ENCODE measurements at places on chromosomes 6 and 20.

- DNase-seq = peak; percentile 86
Observed at GRCh38 chr20:59087829-59088433, 45.3 kb upstream of the PRELID3B start.

DNA sequence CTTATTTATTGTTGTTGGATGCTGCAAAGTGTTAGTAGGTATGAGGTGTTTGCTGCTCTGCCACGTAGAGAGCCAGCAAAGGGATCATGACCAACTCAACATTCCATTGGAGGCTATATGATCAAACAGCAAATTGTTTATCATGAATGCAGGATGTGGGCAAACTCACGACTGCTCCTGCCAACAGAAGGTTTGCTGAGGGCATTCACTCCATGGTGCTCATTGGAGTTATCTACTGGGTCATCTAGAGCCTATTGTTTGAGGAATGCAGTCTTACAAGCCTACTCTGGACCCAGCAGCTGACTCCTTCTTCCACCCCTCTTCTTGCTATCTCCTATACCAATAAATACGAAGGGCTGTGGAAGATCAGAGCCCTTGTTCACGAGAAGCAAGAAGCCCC is 12.1 kb downstream of the MICB start:
- DNase-seq = no peak

DNA sequence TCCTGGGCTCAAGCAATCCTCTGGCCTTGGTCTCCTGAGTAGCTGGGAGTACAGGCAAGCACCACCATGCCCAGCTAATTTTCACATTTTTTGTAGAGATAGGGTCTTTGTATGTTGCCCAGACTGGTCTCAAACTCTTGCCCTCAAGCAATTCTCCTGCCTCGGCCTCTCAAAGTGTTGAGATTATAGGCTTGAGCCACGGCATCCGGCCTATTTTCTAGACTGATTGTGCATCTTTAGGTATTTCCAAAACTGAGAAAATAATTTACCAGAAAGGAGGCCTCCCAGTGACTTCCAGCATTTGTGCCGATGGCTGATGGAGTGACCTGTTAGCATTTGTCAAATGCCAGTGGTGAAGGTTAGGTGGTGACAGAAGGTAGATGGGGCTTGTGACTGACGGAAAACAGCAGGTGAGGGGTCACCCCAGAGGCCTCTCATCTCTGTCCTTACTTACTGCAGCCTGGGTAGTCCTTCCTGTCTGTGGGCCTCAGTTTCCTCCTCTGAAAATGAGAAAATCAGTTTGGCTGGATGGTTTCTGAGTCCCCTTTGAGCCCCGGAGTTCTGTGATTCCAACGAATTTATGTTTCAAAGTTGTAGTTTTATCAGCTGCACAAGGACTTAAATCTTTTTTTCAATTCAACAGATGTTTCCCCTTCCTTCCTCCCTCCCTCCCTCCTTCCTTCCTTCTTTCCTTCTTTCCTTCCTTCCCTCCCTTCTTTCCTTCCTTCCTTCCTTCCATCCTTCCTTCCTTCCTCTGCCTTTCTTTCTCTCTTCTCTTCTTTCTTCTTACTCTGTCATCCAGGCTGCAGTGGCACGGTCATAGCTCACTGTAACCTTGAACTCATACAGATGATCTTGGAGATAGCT is 53.5 kb downstream of the TGM2 start:
- no peak for DNase-seq

DNA sequence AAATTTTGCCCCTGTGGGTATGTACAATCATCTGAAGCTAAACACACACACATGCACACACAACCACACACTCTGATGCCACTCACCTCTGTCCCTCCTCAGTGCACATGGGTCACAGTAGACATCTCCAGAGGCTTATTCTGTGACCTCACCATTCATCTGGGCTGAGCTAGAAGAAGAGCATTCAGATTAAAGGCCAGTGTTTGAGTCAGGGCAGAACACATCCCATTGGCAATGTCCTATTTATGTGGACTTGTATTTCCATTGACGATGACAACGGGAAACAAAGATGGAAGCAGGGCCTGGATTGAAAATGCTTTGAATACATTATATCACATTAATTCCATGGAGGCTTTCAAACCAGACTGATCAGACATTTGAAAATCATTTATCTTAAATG is 26.8 kb upstream of the SLC22A23 start:
- no peak for DNase-seq

GRCh38 chr20:58256842-58257241 is 28.4 kb upstream of the ANKRD60 start:
- no peak for DNase-seq

DNA sequence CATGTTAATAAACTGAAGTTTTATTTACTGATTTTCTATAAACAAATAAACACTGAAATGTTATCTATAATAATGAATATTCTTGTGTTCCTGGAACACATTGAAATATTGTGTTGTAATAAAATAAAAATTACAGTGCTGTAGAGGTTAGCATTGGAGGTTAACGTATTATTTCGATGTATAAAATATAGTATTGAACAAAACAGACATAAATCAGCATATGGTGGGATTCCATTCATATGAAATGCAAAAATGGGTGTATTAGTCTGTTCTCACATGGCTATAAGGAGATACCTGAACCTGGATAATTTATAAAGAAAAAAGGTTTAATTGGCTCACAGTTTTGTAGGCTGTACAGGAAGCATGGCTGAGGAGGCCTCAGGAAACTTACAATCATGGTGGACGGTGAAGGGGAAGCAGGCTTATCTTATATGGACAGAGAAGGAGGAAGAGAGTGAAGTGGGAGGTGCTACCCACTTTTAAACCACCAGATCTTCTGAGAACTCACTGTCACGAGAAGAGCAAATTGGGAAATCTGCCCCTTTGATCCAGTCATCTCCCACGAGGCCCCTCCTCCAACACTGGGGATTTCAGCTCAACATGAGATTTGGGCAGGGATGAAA is 24.6 kb upstream of the BMP6 start:
- DNase-seq = no peak

DNA sequence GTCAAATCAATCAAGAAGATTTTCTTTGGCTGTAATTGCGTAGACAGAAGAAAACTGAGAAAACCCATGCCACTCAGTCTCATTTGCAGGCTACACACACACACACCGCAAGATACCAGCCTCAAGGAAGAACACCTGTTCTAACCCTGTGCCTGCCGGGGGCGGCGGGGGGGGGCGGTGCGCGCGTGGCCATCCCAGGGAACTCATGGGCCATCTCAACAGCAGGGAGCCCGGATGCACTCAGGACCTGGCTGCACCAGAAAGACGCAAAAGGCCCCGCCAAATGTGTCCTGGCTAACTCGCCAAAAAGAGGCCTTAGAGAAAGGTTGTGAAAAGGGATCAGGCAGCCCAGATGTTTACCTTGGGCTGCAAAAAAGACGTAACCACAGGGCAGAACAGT is 2.1 kb downstream of the B3GAT2 start:
- no peak for DNase-seq

DNA sequence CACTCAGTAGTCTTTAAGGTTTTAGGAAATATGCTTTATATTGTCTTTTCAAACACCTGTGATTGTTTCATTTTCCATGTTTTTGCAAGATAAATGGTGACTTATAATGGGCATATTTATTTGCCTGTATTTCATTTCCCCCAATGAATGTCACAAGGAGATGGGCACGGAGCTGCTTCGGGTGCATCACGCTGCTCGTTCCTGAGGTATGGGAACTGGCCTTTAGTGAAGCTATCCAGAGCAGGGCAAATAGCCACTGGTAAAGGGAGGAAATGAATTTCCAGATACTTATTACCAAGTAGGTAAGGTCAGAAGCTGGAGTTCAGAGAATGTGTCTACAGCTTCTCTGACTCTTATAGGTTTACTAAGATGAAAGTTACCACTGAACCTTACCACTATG is 3.7 kb downstream of the POU3F2 start:
- DNase-seq = no peak

- no peak for DNase-seq
Observed at GRCh38 chr6:44061375-44062104, 65.7 kb downstream of the MRPL14 start.

DNA sequence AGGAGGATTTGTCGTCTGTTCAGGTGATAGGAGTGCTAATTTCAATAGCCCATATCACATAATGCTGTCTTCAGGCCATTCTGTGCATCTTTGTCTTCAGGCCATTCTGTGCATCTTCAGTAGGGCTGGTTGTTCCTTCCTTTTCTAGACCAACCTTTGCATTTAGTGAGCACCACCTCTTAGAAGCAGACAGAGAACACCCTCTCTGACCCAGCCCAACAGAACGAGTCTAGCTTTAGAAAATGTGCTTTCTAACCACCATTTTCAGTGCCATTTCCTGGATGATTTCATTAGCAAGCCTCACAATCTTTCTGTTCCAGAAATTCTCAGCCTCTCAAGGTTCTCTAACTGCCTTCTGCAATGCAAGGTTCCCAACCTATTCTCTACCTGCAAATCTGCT is 215.3 kb upstream of the KCNQ5 start:
- no peak for DNase-seq

DNA sequence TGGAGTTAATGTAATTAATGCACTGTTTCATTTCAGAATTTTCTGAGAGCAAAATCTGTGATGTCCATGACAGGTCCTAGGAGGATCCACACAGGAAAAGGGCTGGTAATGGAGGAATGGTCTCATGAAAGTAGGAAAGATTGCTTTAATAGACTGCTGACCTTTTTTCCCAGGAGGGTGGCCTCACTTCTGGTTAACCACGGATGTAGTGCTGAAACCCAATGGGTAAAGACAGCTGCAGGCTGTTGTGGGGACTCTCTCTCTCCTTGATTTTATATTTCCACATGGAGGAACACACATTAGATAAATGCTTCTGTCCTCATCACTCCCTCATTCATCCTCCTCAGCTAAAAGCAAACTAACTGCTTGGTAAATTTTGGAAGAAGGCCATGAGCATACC is 23.6 kb upstream of the RIPOR2 start:
- DNase-seq = no peak

GRCh38 chr6:2739335-2739734 is 11.4 kb downstream of the MYLK4 start:
- DNase-seq = no peak

DNA sequence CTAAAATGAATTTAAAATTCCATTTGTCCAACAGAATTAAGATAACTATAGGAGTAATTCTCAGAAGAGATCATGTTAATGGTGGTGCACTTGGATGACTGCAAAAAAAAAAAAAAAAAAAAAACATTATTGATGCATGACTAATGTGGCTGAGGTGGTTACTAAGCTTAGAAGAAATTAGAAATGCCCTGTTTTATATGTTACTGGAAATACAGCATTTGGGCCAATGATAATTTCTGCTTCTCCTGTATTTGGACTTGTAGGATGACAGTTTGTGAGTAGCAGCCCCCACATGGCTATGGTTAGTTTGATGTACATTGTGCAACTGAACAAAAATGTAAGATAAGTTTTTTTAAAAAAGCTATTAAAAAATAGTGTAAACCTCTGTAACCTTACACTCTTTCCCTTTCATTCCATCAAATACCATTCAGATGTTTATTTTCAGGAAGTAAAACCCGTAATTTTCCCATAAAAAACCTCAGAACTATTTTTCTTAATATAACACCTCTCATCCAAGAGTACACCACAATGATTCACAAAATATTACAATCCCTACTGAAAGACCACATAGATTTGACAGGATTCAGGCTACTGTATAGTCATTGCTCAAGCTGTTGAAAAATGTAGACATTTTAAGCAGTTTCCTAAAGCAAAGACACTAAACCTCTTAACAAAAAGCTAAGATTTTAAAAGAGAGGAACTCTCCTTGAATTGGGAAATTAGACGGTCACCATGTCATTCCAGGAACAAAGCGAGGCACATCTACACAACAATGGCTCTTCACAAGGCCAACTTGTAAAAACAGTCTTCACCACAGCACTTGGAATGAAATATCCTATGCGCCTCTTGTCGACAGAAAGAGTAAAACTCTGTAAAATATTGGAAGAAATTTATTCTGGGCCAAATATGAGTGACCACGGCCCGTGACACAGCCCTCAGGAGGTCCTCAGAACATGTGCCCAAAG is 83.0 kb downstream of the WDR27 start:
- no peak for DNase-seq

DNA sequence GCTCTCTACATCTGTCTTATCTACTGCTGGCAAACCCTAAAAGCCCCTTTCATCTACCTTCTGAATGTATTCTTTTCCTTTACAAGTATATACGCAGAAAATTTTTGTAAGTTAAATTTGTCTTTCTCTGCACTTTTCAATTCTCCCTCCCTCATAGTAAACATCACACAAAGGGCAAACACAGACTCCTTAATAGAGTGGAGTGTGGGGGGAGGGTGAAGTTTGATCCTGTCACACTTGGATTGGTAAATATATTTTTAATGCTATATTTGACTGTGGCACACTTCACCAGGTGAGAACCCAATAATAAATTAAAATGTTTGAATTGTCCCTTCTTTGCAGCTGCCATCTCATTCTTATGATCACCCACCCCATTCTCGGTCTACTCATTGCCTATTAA is 33.2 kb upstream of the PAQR8 start:
- DNase-seq = no peak

GRCh38 chr6:23783901-23784300 is 342.1 kb upstream of the NRSN1 start:
- no peak for DNase-seq

GRCh38 chr6:116402108-116402937 is 31.6 kb downstream of the DSE start:
- no peak for DNase-seq

DNA sequence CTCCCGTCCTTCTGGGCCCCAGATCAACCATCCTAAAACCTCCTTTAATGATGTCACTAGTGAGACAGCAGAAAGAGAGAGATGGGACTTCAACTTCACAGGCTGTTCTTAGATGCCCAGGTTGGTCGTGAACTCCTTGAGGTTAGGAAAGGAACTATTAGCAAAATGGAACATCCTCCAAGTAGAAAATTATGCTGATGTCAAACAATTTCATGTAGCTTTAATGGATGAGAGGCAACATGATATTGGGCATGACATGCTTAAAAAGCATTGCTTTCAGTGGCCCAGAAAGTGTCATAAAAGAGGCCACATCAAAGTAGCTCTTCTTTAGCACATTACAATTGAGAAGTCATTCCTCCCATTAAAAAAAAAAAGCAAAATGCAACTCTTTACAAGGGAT is 248.1 kb downstream of the PTPRT start:
- no peak for DNase-seq

GRCh38 chr20:37898233-37899104 is 4.5 kb upstream of the VSTM2L start:
- DNase-seq = no peak

DNA sequence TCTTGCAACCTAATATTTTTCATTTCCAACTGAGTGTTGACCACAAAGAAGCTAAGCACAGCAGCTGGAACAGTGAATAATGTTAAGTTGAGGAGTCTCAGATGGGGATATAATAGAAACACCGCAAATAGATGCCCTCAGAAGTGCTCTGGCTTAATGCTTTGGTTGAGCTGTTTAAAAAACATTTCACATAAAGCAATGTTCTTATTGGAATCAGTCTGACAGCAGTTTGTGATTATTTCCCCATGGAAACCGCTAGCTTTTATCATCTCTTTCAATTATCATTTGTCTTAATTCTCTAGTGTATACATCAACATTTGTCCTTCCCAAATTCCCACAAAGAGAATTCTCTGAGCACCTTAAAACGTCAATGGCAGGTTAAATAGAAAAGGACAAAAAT is 30.8 kb downstream of the METTL24 start:
- DNase-seq = no peak

Measured in activated naive CD4-positive, alpha-beta T cell treated with Interleukin-2 at 50 U/mL for 16 hours (primary cell).